CD4-positive, alpha-beta T cell treated with Interleukin-10 for 1 hour (primary cell): ENCODE measurements at places on chromosomes 3 and 15.

- no peak for DNase-seq
These were observed 135.9 kb upstream of the TGFBR2 start for GRCh38 chr3:30470496-30470895.

GRCh38 chr3:111862415-111862814 is 3.4 kb downstream of the PHLDB2 start:
- DNase-seq = no peak

GRCh38 chr15:62847900-62848489 is 194.6 kb upstream of the TPM1 start:
- peak; percentile 39 for DNase-seq

DNA sequence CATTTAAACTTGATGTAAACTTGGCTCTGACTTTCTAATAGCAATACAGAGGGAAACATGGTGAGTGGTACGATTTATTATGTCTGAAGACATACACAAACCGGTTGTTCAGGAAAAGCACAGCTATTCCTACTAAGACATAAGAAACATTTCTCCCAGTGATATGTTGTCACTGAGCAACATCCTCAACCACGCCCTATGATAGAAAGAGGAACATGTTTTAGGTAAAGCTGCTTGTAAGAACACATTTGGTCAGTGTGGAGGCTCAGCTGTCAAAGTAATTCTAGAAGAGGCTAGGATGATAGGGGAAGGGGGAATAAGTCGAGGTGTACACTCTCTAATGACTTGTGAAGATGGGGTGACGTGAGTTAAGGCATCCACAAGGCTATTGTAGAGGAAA is 42.7 kb upstream of the B3GNT5 start:
- no peak for DNase-seq

GRCh38 chr3:64901522-64901885 is 213.7 kb upstream of the ADAMTS9 start:
- no peak for DNase-seq

- no peak for DNase-seq
These were observed 48.2 kb upstream of the FGD5 start for GRCh38 chr3:14770591-14770990.

GRCh38 chr3:58742239-58742638 is 75.7 kb upstream of the FAM3D start:
- DNase-seq = no peak

DNA sequence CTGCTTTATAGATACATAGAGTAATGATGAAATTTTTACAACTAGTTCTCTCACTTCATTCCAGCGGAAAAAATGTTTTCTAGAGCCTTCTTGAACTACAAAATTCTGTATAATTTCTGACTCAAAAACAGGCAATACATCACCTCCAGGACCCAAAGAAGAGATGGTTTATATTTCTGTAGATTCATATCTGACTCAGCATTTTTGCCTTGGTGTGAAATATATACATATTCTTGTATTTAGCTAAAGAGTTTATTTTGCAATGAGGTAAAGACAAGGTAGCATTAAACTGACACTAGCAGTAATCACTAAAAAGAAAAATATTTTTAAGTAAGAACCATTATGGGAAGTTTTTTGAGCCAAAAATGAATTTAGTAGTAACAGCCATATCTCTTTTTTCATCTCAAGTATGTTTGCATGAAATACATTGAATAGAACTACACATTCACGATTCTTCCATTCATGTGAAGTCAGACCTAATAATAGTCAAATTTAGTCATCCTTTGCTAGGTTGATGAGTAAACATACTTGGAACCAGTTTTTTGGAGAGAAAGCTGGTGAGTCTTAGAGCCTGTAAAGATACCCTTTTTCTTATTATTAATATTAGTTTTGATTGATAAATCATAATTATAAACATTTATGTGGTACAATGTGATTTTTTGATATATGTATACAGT is 31.6 kb downstream of the COL8A1 start:
- no peak for DNase-seq

DNA sequence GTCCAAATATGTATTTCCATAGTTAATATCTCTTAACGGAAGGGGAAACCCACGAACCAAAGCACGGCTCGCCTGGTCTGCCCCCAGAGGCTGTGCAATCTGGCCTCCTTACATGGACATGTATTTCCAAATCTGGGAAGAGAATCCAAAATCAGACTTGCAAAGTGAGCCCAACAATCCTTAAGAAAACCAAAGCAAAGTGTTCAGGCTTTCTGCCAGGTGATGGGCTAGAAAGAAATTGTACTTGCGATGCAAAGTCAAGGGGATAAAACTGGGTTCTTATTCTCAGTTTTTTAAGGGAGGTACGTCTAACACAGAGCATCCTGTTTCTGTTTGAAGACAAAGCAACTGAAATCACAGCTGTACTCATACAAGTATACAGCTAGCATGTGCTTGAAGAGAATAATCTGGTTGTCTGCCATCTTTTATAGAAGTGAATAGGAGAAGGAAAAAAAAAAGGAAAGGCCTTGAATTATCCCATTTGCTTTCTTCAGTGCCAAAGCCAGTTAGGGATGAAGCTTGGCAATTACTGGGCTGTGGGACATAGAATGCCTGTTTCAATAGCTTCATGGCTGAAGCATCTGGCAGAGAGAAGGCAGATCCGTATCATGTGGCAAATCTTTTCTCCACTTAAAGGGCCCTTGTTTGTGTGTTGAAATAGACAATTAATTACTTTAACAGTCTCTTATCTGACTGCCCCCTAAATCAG is 48.4 kb downstream of the LRIG1 start:
- no peak for DNase-seq

DNA sequence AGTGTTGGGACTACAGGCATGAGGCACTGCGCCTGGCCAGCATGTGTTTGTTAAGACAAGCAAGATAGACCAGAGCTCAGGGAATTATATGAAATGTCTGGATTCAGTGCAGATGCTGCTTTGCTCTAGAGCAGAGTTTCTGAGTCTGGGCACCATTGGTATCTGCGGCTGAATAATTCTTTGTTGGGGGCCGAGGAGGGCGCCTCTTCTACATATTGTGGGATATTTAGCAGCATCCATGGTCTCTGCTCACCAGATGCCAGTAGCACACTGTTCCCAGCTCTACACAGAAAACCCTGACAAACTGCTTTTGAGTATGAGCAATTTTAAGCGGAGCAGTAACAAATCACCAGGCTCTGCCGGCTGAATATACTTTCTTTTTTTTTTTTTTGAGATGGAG is 3.6 kb upstream of the LDHAL6B start:
- no peak for DNase-seq

DNA sequence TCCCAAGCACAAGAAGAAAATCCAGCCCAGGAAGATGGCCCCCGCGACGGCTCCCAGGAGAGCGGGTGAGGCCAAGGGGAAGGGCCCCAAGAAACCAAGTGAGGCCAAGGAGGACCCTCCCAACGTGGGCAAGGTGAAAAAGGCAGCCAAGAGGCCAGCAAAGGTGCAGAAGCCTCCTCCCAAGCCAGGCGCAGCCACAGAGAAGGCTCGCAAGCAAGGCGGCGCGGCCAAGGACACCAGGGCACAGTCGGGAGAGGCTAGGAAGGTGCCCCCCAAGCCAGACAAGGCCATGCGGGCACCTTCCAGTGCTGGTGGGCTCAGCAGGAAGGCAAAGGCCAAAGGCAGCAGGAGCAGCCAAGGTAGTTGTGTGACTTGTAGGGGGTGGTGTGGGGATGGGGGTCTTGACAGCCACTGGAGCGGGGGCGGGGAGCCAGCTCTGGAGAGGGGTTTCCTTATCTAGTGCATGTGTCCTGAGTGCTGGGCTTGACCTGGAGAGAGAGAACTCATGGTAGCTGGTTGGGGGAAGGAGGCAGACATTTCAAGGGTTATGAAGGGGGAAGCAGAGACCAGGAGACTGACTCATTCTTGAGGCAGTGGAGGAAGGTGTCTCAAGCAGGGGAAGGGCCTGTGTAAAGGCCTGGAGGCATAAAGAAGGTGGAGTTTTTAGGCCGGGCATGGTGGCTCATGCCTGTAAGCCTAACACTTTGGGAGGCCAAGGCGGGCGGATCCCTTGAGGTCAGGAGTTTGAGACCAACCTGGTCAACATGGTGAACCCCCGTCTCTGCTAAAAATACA is 6.2 kb downstream of the H1-8 start:
- DNase-seq = no peak

- no peak for DNase-seq
These were observed 10.4 kb downstream of the VPS18 start for GRCh38 chr15:40904552-40905201.
